ENCODE measurements at places on chromosomes 3 and 15. TPM values are rescaled to one million over a fixed set of nuclear protein-coding genes. Genes with fewer than 3 reads are reported as not detected.

- peak; percentile 47 for DNase-seq
These were observed 1.4 kb upstream of the IL17RC start for GRCh38 chr3:9915254-9916141.

DNA sequence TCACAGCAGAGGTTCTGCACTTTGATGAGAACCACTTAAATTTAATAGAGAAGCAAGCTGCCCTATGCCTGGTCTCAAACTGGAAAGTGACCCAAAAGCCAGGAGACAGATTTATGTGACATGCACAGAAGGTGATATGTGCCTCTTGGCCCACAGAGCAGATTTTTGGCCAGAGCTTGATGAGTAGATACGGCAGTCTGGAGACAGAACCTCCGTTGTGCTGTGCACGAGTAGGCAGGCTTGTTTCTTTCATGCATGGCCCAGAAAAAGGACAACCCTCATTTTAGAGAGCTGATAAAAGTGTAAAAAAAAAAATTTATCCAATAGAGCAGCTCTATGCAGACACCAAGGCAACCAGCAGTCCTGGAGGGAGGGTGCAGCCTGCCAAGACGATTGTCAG lies 423.1 kb downstream of the CNTN6 start:
- DNase-seq, result no peak

DNA sequence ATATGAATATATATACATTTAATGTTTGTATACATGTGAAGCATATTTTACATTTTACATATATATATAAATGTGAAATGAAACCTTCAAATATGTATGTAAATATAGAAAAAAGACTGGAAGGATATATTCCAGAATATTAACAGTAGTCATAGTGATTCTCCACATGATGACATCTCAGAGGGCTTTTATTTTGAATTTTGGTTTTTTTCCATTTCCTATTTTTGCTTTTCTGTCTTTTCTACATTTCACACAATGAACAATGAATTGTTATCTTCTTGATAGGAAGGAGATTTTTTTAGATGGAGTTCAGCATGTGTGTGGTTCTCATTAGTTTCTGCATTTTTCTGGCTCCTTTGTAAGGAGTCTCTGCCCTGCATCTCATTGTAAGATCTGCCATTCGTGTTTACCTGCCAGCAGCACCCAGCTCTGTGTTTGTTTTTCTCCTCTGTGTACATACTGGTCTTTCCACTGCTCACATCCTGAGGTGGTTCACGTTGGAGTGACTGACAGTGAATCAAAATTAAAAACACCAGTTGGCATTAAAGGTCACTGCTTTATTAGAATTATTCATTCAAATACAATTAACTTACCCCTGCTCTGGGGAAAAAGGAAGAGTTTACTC lies 425.3 kb upstream of the MDFIC2 start:
- peak; percentile 27 for DNase-seq

RTP4 gene
- total RNA-seq, result 2.8 TPM

GMNC gene
- not detected for total RNA-seq

DNA sequence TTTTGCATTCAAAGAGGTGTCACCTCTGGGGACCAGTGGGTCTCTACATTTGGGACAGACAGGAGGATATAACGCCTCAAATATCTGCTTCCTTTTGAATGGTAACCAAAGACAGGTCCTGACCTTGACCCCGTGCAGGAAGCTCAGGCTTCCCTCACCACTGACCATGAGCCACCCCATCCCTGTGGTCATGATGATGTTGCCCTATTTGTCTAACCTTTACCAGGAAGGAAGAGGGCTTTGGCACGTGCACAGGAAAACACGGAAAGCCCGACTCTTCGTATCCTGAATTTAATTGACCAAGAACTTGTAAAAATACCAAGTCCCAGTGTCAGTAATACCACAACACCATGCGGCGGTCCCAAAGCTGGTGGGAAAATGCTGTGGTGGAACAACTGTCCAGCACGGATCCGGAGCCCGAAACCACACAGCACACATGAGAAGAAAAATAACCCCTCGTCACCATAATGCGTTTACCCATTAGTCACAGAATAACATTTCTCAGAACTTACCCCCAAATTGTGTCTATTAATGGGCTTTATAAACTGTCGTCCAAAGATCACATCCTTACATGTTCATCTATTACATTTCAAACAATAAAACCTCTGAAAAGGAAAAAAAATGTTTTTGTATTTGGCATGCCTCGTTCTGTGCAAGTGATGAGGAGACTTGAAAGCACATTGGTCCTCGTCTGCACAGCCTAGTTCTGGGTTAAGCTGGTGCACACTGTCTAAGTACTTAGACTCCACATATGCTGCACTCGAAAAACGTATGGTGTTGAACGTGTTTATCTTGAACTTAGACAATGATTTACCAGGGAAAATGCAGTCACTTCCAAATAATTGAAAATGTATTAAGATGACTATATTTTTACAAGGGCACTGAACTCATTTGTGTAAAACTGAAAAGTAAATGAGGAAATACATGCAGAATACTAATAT lies 118.9 kb upstream of the IGF1R start:
- DNase-seq, result no peak

- DNase-seq, result no peak
These were observed 10.9 kb upstream of the TMEM158 start for GRCh38 chr3:45236964-45237363.

FYCO1 gene
- total RNA-seq, result 57.8 TPM

DNASE1L3 gene
- total RNA-seq, result not detected

GRCh38 chr15:39340903-39341645 lies 239.8 kb upstream of the THBS1 start:
- no peak for DNase-seq

NUP210 gene
- total RNA-seq, result 0.33 TPM

DNA sequence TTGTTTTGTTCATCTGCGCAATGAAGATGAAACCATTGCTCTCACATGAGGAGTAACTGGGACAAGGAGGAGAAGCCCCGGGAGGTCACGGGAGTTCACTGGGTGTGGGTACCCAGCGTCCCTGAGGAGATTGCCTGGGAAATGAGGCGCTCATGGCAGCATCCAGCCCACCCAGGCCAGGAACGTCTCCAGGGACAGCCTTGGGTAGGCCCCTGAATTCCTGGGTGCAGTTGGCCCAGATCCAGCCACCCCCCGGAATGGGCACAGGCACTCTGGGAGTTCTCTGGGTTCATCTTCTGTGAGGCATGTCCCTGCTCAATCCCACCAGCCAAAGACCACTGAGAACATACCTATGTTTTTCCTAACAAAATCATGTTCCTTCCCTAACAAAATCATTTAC lies 18.5 kb downstream of the BFSP2 start:
- no peak for DNase-seq

DNA sequence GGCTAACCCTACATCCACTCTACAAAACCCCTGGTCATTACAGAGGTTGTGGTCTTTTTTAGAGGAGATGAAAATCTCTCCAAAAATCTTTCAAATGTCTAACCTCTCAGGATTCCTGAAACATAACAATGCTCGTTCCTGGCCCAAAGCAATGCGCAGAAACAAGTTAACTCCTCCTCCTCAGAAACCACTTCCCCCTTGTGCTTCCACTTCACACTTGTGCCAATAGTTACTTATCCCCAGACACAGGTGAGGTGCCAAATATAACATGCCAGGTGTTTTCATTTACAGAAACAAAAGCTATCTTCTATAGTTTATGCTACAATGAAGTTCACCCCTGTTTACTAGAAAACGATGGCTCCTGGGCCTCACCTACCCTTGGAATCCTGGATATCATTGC lies 6.2 kb downstream of the NDUFAF1 start:
- DNase-seq, result no peak

DNA sequence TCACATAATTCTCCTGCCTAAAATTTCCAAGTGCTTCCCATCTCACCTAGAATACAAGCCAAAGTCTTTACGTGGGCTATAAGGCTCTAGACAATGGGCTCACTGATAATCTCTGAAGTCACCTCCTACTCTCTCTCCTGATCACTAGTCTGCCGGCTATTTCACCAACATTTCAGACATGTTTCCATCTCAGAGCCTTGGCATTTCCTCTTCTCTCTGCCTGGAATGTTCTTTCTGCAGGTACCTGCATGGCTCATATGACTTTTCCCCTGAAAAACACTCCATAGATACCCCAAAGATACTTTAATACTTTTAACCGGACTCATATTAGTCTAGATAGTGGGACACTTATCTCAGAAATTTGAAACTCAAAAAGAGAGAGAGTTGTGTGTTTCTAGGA lies 32.7 kb downstream of the CD200 start:
- DNase-seq, result no peak

DNAJA4 gene
- total RNA-seq, result 0.65 TPM

- DNase-seq, result no peak
These were observed 120.0 kb upstream of the CTDSPL start for GRCh38 chr3:37741644-37742043.

GRCh38 chr3:156509189-156510174 lies 45.4 kb downstream of the SSR3 start:
- DNase-seq, result peak; percentile 85

CATSPER2 gene
- 2.4 TPM for total RNA-seq

NR2F2 gene
- total RNA-seq, result 15.5 TPM

GRCh38 chr3:33883951-33884561 lies 85.6 kb downstream of the PDCD6IP start:
- DNase-seq, result peak; percentile 63

GRCh38 chr3:63384382-63384781 lies 106.3 kb downstream of the SYNPR start:
- no peak for DNase-seq

GRCh38 chr3:16840101-16840424 lies 44.7 kb upstream of the PLCL2 start:
- DNase-seq, result peak; percentile 22

TF gene
- total RNA-seq, result 4.0 TPM

CCR1 gene
- total RNA-seq, result 0.90 TPM

OXTR gene
- 6.1 TPM for total RNA-seq

GRCh38 chr3:194315088-194315964 lies 35.8 kb downstream of the CPN2 start:
- DNase-seq, result peak; percentile 73

DNA sequence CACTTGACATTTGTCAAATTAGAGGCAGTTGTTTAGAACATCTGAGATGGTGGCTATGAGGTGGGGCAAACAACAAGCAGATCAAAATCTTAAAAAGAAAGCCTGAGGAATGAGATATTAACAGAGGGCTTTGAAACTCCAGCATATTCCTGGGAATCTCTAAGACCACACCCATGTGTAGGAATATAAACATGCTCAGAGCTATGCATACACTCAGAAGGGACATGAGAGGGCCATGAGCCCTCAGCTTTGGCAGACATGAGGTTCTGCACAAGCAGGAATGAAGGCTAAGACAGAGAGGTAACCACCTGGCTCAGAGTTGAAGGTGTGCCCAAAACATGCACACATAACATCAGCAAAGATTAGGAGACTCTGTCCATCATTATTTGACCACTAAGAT lies 37.9 kb downstream of the ATP10A start:
- peak; percentile 6 for DNase-seq

GOLGA8Q gene
- 1.1 TPM for total RNA-seq

DNA sequence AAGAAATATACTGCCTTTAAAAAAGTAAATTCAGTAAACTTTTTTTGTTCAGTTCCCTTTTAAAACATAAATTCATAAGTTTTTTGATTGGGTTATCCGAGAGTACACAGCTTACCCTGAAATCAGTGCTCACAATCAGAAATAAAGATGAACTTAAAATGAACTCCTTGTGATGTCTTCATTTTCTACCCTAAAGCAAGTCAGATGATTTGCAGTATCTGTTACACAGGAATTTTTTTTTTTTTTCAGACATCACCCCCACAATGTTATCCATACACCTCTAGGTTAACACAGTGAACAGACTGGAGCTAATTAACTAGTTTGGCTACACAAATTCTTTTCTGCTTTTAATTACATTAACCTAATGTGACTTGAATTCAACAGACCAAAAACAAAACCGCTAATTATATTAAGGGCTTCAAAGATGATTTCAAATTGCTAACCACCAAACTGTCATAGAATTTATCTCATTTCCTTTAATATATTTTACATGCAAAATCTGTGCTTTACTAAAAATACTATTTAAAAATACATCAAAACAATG lies 1042.0 kb downstream of the ROBO1 start:
- DNase-seq, result no peak

DVL3 gene
- total RNA-seq, result 66.8 TPM

DNA sequence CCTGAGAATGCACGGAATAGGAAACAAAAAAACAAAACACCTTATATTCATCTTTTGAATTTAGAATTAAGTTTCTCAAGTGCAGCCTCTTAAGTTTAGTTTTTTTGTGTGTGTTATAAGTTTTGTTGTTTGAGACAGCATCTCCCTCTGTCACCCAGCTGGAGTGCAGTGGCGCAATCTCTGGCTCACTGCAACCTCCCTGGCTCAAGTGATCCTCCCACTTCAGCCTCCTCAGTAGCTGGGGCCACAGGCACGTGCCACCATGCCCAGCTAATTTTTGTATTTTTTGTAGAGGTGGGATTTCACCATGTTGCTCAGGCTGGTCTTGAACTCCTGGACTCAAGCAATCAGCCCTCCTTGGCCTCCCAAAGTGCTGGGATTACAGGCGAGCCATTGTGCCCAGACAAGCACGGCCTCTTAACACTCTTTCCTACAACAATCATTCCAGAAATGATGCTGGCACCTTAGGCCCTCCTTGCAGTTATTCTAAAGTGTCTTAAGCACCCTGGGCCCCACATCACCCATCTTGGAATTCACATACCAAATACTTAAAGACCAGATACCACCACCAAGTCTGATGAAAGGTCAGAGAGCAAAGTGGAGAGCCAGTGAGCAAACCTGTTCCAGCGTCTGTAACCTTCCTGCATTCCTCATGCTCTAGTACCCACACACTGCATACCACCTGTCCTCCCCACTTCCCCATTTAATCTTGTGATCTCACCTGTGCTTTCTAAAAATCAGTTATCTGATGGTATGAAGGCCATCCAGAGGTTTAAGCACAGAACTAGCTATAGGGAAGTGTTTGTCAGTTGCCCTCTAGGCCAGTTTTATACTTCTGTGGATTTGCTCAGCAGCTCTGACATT lies 6.9 kb upstream of the SPG11 start:
- no peak for DNase-seq

GRCh38 chr15:71461748-71462147 lies 346.5 kb downstream of the THSD4 start:
- DNase-seq, result no peak

GHSR gene
- total RNA-seq, result not detected

- DNase-seq, result no peak
These were observed 317.7 kb upstream of the TLE3 start for GRCh38 chr15:70415398-70415797.

ZNF620 gene
- total RNA-seq, result 0.99 TPM

DNA sequence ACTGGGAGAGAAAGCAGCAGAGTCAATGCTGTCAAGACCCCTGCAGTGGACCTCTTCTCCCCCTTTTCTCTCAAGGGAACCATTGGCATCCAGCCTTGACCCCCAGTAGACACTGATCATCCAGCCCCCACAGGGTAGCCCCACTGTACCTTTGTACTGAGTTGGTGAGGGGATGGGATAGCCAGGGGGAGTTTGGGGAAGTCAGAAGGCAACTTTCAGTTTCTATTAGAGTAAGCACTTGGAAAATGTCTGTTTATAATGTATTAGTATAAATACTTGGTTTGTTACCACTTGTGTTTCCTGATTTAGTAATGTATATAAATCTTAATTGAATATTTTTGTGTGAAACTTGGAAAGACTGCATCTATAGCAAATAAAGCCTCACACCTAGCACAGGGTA lies 25.0 kb downstream of the DAG1 start:
- no peak for DNase-seq
